ENCODE measurements at places on chromosomes 3 and 15.

DNA sequence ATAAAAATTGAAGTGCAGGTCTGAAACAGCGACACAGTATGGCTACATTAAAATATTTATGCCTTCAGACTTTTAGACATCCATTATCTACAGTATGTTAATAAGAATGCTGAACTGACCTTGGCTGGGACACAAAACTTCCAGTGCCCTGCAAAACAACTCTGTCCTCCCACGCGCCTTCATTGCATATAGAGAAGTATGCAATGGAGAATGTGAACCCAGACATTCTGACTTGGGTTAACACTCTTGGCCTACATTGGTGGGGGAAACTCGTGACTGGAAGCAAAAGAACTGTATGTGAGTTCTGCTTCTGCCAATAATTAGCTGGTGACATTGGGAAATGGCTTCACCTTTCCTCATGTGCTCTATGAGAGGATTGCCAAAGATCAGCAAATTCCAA is 110.5 kb upstream of the SLC24A5 start:
- no peak for DNase-seq

DNA sequence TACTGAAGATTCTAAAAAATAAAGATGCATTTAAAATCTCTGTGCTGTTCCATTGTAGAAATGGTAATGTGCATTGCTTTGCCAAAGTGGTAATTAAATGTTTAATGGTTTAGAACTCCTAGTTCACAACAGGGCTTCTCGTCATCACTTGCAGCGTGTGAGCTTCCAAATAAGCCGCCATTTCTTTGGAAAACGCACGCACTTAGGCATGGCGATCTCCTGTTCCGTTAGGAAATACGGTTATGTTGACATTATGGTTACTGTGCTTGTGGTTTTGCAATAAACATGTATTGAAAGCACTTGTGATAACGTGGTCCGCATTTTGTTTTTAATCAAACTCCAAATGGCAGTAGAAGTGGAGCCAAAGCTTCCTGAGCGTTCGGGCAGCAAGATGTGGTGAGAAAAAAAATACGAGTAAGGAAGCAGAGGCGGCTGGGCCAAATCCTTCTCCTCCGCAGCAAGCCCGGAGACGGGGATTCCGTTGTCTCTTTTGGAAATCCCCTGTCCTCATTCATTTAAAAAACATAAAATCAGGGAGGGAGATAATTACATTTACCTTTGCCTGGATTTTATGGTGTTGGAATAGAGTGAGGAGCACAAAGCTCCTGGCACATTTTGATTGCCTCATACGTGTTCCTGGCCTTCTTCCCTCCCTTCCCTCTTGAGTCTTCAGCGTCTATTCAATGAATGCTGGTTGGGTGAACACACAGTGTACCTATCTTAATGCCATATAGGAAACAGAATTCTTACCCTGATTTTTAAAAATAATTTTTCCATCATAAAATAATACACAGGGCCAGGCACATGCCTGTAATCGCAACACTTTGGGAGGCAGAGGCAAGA is 97.5 kb downstream of the SLC49A4 start:
- DNase-seq: no peak

DNA sequence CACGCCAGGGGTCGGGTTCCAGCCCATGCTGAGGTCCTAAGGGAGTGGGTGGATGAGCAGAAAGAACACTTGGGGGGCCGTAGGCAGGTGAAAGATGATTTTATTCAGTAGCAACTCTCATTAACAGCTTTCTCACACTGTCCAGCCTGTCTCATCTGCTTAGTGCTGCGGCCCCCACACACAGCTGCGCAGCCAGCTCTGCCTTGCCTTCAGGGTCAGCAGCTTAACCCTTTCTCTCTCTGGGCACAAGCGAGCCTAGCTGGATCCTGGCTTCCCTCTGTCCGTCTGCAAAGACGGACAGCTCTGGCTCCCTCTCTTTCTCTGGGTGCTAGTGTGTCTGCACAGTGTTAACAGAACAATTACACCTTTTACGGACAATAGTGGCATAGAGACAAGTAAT is 21.3 kb downstream of the NPAP1 start:
- no peak for DNase-seq

DNA sequence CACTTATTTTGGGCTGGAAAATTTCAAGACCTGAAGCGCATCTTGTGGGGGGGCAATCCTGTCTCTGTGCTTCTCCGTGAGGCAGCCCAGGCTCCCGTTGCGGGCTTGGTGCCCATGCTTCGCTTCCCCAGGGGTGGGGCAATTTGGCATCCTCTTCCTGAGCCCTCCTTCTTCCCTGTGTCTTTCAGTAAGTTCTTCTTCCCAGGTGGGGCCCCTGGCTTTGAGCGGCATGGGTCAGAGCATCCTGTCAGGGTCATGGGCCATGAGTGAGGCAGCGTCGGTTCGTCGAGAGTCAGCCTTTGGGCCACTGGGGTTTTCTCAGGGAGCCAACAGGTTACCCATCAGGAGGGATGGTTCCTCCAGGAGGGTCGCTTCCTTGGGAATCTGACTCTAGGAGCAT is 200.7 kb downstream of the UBE3A start:
- DNase-seq: no peak

GRCh38 chr15:90001062-90001682 is at the start of gene ZNF710:
Gene ZNF710, plus strand, starts transcription at chr15:90001324. Its CDS starts 65,814 bp downstream, at chr15:90067138.
- DNase-seq: peak; percentile 16

DNA sequence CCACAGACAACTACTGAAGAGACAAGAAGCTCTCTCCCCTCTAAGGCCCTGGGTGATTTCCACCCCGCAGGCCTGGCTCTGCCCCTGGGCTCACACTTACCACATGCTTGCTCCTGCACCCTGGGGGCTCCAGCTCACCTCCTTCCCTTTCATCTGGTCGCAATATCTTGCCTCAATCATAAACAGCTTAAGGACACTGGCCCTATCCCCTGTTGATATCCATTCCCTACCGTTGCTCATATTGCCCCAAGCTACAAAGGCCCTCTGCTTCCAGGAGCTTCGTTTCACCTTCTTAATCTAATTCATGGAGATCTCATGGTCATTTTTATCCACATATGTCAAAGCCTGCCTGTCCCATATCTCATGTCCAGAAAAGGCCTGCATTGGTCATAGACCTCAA is 46.0 kb upstream of the TSEN2 start:
- DNase-seq: no peak

DNA sequence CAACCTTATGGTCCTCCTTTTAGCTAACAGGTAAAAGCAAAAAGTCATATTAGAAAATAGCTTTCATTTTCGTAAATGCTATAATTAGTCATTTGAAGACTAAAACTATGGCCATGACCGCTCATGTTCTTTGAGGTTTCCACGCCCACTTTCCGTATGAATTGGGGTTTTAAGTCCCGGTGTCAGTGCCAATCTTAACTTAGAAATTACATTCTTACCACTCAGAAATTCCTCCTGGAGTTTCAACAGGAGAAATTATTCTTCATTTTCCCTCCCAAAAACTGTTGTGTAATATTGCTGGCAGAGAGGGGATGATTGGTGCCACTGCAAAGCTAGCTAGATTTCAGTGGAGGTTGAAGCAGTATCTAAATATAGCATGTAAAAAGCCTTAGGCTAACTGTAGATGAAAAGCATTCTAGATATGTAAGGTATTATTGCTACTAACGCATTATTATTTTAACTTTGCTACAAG is 71.0 kb upstream of the MDFIC2 start:
- no peak for DNase-seq

- DNase-seq: no peak
Measured at GRCh38 chr15:27669641-27670040, 429.5 kb downstream of the OCA2 start.

GRCh38 chr3:17632401-17633100 is 109.9 kb downstream of the TBC1D5 start:
- DNase-seq: no peak

GRCh38 chr3:194296454-194297263 is 54.5 kb downstream of the CPN2 start:
- no peak for DNase-seq

- no peak for DNase-seq
Measured at GRCh38 chr15:90674476-90674875, 42.7 kb upstream of the BLM start.

DNA sequence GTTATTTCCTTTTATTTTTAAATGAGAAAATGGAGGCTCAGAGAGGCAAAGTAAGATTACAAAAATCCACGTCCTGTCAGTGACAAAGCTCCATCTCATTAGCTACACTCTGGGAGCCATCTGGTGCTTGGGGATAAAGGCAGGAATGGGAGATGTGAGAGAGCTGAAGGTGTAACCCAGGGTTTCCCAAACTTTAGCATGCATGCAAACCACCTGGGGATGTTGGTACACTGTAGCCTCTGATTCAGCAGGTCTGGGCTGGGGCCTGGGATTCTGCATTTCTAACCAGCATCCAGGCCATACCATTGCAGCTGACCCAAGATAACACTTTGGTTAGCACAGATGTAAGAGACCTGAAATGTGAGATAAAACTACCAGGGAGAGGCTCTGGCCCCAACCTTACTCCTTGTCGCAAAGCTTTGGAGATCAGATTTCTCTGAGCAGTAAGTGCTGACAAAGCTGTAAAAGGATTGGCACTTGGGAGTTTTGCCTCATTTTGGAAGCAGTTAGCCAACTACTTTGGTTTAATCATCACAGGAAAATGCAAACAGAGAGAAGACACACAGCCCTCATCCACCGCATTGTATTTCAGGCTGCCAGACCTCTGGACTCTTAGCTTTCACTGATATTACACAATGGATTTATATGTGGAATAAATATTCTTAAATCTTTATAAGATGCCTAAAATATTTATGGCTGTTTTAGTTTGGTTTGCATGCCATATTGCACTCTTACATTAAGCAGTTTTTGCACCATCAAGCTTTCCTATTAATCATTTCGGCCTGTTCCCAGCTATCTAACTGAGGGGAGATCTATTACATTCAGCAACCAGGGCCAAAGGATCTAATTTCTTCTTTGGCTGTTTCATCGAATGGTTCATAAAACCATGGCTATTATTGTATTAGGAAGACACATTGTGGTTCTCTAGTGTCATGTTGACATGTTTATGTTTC is 263.0 kb downstream of the EBLN2 start:
- DNase-seq: no peak

DNA sequence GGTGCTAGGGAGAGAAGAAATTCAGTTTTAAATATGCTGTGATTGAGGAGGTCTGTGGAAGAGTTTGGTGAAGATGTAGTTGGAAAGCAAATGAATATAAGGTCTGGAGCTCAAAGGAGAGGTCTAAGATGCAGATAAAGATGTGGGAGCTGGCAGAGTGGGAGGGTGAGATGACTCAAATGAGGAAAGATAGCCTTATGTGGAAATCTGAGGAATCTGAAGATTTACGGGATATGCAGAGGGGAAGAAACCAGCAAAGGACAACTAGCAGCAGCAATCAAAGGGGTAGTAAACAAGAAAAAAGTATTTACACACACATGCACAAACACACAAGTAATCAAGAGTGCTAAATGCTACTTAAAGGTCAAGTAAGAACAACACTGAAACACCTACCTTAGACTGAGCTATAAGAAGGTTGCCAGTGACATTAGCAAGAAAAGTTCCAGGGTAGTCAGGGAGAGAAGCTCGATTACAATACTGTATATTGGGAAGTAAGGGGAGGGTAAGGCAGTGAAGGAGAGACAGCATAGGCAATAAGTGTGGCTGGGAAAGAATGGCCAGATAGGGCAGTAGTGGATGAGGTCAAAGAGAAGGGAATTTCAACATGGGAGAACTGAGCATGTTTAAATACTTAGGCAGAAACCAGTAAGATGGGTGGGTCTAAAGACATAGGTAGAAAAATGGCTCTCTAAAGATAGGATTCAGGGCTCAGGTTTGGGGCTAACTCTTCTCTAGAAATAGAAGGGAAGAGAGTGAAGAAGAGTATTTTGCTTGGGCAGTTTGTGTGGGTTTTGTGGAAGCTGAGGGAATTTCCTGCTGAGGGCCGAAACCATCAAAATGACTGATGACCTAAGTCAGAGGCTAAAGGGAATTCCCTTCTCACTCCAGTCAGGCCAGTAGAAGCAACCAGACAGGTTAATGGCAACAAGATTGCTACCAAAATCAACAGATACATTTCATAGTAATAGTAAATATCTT is 8.9 kb downstream of the CMTM6 start:
- DNase-seq: no peak

GRCh38 chr3:184716622-184717398 is 4.9 kb upstream of the MAGEF1 start:
- DNase-seq: peak; percentile 95

- no peak for DNase-seq
Measured at GRCh38 chr3:23923786-23924185, 6.9 kb downstream of the RPL15 start.

DNA sequence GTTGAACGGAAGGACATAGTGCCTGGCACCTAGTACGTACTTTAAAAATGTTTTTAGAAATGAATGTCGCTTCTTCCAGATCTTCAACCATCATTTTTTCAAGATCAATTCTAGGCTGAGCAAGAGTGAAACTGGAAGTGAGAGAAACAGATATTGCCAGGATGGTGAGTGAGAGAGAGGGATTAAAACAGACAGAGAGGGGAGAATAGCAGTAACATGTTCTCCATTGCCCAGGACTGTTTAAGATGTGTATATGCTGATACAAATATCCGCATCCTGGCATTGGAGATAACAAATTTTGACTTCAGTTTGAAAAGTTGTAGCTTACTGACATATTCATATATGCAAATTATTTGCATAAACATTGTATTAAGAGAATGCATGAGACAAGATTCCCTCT is 1156.1 kb downstream of the TBL1XR1 start:
- DNase-seq: no peak

- DNase-seq: no peak
Measured at GRCh38 chr3:37391679-37392078, 217.3 kb upstream of the LRRFIP2 start.

DNA sequence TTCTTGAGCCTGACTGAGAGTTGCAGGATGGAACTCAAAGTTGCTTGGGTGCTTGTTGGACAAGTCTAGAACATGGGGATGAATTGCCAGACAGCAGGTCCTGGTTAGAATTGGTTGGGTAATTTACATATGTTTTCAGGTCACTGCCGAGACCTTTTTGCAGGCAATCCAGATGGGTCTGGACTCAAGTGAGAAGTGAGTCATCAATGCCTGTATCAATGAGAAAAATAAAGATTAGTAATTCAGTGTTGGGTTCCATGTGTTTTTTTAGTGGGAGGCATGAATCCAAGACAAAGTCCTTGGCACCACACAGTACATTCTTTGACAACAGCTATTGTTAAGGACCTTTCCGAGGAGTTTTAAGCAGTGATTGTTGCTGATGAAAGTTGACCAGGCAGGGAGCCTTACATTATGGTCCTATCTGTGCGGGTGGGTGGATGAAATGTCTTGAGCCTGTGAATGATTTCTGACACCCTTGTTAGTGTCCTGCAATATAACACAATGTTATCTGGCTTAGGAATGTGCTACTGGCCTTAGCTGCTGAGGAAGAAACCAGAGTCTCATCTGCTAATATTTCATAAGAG is 77.7 kb downstream of the CRYGS start:
- DNase-seq: no peak

DNA sequence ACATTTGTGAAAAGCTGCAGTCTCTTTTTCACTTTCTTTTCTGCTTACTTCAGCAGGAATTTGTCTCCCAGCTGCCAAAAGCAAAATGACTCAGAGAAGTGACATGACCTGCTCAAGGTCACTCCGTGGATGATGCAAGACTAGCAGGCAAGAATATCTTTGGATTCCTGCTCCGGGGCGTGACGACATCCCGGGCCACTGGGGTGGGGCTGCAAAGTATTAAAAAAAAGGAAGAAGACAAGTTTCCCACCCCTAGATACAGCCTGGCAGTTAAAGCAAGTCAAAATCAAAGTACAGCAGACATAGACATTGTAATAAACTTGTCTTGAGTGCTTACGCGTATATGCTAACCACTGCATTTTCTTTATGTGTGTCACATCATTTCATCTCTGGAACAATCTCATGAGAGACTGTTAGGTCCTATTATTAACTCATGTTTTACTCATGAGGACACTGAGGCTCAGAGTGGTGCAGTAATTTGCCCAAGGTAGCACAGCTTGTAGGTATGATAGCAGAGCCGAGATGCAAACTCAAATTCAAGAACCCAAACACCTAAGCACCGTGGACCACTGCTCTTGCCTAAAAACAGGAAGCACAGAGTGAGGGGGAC is 485.2 kb upstream of the PROK2 start:
- no peak for DNase-seq

Measured in NCI-H510A treated with DMSO at 0.1 percent for 48 hours (cell line).